ENCODE measurements at places on chromosomes 5 and 9.

DNA sequence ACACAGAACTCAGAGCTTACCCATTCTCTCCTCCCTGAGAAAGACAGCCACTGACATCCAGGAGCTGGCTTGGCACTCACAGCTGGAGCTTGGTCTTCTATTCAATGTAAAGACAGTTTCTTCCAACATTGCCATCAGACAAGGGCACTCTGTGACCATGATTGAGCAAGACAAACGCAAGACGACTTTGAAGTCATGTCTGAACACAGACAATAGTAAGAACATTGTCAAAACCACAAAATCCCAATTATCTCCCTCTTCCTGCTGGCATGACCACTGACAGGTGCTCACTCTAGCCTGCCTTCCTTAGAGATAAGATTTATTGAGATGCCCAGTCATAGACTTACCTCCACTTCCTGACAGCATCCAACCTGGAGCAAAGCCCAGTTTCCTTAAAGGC, 328.0 kb downstream of the MSX2 start:
- DNase-seq = no peak

GRCh38 chr5:103587185-103587748, 24.7 kb upstream of the NUDT12 start:
- peak; percentile 45 for DNase-seq

DNA sequence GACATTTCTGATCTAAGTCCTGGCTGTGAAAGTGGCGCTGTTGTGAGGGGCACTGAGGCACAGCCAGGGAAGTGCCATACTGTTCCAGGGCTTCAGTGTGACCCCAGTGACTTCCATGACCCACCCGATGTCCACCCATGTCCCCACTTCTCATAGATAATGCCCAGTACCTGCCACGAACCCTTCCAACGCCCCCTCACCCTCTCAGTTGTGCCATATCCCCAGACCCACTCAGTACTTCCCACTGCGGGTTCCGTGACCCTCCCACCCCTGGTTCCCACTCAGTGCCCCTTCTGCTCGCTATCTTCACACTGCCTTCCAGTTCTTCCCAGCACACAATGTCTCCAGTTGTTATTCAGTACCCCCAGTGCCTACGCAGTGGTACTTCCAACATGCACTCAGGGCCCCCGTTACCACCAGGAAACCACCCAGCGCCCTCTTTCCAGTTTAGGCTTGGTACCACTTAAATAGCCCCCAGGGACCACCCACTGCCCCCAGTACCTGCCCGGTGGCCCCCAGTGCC, 30.7 kb upstream of the PSD2 start:
- DNase-seq = no peak

- peak; percentile 69 for DNase-seq
These were observed 73.6 kb upstream of the PAM start for GRCh38 chr5:102681403-102681983.

- DNase-seq = no peak
These were observed 176.2 kb downstream of the DENND1A start for GRCh38 chr9:123753669-123754258.

- no peak for DNase-seq
These were observed 215.5 kb upstream of the ACTBL2 start for GRCh38 chr5:57698086-57698485.

- DNase-seq = peak; percentile 43
These were observed 2.0 kb downstream of the PITX1 start for GRCh38 chr5:135031813-135032694.

DNA sequence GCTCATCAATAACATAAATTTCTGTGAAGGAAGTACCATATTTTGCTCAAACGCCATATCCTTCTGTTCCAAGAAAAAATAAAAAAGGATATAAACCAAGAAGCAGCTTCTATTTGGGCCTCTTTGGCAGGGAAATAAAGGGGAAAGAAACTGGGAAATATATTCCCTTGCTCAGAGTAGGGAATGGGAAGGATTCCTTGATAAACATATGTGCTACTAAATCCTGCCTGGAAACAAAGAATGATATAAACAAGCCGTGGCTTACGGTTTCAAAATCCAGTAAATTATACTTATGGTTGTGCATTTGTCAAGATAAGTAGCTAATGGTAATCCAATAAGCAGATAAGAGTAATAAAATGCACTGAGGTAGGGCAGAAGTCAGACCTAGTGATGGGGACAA, 481.6 kb downstream of the NTRK2 start:
- no peak for DNase-seq

GRCh38 chr9:113873926-113874325, 2.2 kb upstream of the ZNF618 start:
- no peak for DNase-seq

DNA sequence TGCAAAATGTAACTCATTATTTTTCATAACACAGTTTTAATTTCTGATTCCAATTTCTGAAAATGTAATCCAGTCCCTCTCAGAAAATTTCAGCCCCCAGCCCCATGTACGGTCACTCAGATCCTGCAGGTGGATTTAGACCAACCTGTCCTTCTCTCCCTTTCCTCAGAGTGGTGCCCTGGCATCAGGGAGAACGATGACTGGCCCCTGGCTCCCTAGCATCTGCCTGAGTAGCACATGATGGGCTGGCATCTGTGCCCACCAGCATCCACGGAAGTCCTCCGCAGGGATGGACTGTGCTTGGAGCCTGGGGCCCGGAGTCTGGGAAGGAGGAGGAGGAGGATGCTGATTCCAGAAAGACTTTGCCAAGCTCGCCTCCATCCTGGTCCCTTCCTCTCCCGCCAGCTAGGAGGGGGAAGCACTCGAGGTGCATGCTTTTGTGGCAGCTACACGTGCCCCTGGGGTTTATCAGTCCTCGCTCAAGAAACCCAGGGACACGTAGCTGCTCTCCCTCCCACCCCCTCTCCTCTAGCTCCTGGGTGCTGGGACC, 54.4 kb upstream of the RUFY1 start:
- no peak for DNase-seq

GRCh38 chr9:122129969-122130368, 29.6 kb downstream of the NDUFA8 start:
- no peak for DNase-seq

DNA sequence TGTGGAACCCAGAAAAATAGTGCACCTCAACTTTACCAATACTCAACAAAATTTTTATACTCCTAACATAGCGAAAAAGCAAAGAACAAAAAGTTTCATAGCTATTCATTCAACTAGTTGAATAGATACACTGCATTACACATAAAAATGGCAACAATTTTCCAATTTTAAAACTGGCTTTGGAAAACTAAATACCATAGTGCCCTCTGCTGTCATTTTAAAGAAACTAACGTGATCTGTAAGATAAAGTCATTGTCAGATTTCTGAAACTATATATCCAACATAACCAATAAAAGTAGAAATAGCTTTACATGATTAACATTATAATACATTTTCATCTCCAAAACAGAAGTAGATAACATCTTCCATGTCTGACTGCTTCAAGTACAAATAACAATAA, 31.6 kb downstream of the DTWD2 start:
- peak; percentile 35 for DNase-seq

GRCh38 chr9:99056186-99056585, 48.7 kb upstream of the TGFBR1 start:
- DNase-seq = no peak

- no peak for DNase-seq
These were observed 7.5 kb downstream of the OBP2B start for GRCh38 chr9:133201424-133202144.

DNA sequence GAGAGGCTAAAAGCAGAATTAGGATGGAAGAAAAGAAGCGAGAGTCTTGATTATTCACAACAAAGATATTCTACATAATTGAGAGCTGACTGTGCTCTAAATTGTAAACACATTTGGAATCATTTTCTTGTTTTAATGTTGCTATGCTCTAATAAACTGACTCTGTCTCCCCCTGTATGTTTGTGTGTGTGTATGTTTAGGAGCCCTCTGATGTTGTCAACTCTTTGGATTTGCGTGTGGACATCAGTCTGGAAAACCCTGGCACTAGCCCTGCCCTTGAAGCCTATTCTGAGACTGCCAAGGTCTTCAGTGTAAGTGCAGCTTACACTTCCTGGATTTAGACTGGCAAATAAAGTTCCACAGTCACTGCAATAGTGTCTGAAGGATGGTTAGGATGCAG, 37.8 kb downstream of the MOCS2 start:
- DNase-seq = peak; percentile 48

DNA sequence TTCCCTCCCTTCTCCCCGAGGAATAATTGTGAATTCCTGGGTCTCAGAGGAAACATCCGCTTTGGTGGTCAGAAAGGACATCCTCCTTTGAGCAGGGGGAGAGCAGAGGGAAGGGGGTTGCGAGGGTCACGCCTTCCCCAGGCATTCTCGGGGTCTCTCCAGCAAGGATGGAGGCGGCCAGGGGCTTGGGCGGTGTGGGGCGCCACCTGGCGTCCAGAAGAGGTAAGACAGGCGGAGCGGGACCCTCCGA, 129.1 kb downstream of the KCNIP1 start:
- no peak for DNase-seq

GRCh38 chr5:91266184-91266705, 116.9 kb downstream of the ARRDC3 start:
- peak; percentile 73 for DNase-seq

GRCh38 chr5:145984072-145984471, 47.7 kb downstream of the SH3RF2 start:
- DNase-seq = no peak

GRCh38 chr5:115349001-115349817, 52.8 kb upstream of the CCDC112 start:
- peak; percentile 89 for DNase-seq

DNA sequence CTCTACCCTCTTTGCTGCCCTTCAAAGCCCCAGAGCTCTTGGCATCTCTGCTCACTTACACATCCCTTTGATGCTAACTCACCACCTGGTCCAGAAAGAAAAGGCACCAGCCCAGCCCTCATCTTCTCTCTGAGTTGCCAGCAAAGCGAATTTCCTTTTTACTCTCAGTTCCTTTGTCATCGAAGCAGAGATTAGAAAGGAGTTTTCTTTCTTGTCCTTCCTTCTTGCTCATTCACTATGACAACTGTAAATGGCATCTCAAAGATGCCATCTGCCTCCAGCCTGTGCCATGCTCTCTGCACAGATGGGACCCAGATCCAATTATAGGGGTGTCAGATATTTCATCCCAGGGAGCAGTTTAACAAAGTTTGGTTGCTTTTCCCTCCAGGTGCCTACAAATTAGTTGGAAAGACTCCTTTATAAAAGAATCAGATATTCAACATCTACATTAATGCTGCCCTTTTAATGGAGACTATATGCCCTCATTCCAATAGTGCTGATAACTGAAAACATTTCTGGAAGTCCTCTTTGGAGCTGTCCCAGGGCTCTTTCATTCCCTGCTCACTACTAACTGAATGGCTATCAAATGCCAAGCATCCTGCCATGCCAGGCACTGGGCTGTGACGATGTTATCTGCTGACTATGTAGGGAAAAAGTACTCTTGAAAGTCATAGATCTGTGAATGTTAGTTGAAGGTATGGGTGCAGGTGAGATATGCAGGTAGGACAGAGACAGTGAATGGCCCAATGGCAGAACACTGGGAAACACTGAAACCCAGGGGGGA, 58.9 kb downstream of the SUSD1 start:
- no peak for DNase-seq

DNA sequence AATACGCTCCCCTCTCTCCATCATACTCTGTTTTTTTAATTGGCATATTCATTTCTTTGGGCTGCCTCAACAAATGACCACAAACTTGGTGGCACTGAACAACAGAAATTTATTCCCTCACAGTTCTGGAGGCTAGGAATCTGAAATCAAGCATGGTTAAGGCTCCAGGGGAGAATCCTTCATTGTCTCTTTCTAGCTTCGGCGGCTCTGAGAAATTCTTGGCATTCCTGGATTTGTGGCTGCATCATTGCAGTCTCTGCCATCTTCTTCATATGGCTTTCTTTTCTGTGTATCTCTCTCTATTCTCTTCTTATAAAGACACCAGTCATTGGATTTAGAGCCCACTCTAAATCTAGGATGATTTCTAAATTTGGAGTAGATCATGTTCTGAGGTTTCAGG, 10.9 kb upstream of the SLC24A2 start:
- no peak for DNase-seq

DNA sequence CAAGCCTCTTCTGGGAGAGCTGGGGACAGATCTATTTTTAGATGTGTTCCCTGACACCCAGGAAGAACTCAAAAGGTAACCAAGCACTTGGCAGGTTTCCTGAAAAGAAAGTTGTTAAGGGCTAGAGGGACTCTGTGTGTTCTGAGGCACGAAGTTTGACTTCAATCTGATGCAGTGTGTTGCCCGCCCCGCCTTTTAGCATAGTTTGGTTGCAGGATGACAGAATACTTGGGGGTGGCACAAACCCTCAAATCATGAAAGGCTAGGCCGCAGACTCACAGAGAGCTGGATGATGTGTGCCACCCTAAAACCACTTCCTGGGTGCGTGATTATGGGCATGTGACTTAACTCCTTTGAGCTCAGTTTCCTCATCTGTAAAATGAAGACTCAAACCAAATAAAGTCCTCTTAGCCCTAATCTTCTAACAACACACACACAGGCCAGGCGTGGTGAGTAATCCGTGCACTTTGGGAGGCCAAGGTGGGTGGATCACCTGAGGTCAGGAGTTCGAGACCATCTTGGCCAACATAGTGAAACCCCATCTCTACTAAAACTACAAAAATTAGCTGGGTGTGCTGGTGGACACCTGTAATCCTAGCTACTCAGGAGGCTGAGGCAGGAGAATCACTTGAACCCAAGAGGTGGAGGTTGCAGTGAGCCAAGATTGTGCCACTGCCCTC, 12.8 kb upstream of the NDFIP1 start:
- DNase-seq = no peak

DNA sequence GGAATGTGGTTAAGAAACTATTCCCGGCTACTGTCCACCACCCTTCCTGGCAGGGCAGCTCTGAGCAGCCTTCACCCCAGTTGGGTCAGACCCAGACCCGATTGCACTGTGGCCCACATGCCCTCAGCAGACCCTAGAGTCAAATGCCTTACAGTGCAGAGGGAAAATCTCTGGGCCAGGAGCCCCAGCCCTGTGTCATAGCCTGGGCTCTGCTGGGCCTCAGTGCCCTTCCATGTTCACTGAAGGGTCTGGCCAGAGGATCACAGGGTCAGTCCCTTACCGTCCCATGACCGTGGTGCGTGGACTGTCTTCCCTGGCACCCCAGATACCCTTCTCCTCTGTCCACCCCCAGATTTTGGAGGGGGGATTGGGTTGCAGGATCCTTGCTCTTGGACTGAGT, 73.5 kb upstream of the COL5A1 start:
- no peak for DNase-seq

DNA sequence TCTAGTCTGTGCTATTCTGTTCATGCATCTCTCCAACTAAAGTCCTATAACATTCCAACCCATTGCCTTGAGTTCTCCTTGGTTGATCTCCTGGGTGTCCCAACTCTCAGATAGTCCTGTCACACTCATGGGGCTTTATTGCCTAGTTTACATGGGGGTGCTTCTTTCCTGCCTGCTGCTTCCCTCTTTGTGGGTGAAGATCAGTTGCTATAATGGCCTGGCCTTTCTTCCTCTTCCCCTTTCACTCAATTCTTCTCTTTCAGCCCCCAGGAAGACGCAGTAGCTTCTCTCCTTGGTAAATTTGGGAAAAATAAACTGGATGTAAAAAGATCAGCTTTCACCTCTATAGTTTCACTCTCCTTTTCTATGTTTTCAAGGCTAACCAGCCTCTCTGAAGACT, 66.5 kb downstream of the PTCD2 start:
- DNase-seq = no peak

DNA sequence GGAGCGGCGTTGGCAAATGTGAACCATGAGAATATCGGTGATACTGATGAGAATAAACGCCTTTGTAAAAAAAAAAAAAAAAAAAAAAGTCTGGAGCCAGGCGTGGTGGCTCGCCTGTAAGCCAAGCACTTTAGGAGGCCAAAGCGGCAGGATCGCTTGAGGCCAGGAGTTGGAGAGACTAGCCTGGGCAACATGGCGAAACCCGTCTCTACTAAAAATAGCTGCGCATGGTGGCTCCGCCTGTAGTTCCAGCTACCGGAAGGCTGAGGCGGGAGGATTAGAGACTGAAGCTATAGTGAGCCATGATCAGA, 425 bp upstream of the NFX1 start:
- no peak for DNase-seq
